DND-41 (cell line): ENCODE measurements at places on chromosomes 6 and 20.

DNA sequence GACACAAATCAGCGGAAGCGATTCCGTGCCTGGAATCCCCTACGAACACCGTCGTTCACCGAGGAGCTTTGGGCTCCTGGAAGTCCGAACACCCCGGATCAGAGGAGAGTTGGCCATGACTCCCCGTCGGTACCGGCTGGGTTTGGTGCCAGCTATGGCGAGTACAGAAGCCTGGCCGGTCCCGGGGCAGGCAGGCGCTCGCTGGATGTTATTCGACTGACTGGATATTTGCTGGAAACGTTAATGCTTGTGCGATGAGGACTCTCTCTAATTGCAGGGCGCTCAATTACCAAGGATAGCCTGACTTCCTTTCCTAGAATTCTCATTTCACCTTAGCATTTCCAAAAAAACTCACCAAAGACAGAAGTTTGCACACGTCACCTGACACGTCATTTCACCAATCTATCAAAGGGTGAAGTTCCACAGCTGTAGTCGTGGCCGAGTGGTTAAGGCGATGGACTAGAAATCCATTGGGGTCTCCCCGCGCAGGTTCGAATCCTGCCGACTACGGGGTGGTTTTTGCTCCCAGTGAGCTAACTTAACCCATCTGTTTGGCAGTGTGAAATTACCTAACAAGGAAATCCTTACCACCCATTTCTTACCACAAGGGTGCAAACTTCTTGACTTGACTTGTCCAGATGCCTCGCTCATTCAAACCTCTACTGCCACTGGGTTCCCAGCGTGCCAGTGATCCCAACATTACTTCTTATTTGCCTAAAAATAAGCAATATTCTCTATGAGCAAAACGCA, 22.7 kb upstream of the ZNF184 start:
- no peak for DNase-seq

- DNase-seq = no peak
Observed at GRCh38 chr6:10633216-10633615, 61.2 kb downstream of the C6orf52 start.

DNA sequence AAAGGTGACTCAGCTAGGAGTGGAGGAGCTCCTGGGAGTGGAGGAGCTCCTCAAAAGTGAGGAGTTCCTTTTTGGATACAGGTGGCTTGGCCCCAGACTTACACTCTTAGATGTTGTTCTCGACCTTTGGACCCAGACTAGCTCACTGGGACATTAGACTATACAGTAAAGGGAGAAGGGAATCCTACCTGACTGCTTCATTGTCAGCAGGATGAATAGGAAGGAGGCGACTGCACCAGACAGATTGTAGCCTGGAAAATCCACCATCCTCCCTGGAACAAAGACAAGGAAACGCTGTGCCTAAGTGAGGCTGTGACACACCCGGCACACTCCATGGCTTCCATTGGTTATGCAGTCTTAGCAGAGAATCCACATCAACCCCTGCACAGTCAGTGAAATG, at the start of gene BTNL2:
BTNL2 (minus strand) TSS at position 325 of the 400 bp plus-strand sequence; CDS start at position 267, 58 bp downstream.
- DNase-seq = no peak

GRCh38 chr6:9806195-9806594, 608.7 kb downstream of the TFAP2A start:
- DNase-seq = no peak

DNA sequence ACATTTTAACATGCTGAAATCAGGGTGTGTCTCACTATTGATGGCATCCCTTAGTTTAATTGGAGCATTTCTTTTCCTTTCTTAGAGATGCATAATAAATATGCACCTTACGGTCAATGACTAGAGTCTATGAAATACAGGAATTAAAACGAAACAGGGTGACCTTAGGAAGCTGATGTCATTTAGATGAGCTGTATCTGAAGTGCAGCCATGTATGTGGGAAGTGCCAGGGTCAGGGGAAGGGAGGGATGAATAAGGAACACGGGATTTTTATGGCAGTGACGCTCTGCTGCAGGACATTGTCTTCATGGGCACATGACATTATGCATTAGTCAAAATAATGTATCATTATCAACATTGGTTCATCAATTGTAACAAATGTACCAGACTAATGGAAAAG, 84.0 kb downstream of the AGPAT4 start:
- DNase-seq = no peak
